ENCODE measurements at places on chromosomes 5 and 9. TPM values are rescaled to one million over a fixed set of nuclear protein-coding genes. Genes with fewer than 3 reads are reported as not detected.

DNA sequence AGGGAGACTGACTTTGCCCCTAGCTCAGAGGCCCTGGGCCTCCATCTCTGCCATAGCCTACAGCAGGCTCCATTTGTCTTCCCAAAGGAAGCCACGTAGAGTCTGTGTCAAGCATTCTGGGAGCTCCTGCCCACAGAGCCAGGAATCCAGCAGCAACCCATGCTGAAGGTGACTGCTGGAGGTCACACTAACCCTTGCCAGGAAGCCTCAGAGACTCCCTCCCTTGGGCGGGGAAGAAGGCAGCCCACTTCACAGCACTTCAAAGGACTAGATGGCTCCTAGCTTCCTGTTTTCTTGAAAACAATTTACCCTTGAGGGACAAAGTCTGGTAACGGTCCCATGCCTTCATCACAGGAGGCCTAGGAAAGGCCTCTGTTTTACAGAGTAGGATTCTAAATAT is 1.7 kb downstream of the CKMT2 start:
- H3K4me1 ChIP-seq = peaks cover 22% of the 10 kb centered on the region
- no peak overlapping the region for H3K27ac ChIP-seq
- no peaks in the 10 kb centered on the region for H3K27me3 ChIP-seq

DNA sequence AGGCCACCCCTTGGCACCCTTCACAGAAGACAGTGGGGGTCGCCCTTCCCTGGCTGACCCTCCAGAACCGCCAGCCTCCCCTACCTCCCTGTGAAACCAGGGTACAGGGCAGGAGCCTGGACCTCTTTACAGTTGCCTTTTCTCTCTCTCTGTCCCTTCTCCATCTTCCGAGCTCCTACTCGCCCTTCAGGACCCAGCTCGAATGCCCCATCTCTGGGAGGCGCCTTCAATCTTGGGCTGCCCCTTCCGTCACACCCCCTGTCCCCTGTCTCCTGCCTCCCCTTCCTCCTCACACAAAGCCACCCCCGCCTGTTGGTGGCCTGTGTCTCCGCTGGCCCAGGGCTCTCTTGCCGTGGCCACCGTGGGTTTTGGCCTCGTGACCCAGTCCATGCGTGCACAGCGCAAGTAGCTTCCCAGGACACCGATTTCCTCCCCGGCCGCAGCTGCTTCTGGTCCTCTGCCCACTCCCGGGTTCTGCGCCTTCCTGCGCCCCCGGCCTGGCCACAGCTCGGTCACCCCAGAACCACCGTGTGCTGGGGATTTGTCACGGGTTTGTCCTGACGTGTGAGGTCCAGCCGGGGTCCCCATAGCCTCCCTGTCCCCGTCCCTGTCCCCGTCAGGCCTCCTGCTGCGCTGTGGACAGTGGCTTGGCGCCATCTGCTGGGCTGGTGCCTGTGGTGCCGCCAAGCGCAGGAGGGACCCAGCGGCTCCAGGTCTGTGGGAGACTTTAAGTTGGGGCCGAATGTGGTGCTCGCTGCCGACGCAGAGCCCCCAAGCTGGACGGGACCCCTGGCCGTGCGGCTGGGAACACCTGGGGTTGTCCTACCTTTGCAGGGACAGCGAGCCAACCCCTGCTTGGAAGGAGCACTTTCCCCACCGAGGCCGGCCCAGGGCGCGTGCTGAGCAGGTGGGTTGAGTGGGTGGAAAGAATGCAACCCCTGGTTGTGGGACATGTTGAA is 4.0 kb upstream of the TMEM250 start:
- H3K4me1 ChIP-seq = peaks cover 26% of the 10 kb centered on the region
- no peaks in the 10 kb centered on the region for H3K36me3 ChIP-seq
- H3K4me3 ChIP-seq = peak overlapping the region; percentile 22
- DNase-seq = peak; percentile 94
- H3K27me3 ChIP-seq = no peaks in the 10 kb centered on the region
- no peak overlapping the region for H3K27ac ChIP-seq

DNA sequence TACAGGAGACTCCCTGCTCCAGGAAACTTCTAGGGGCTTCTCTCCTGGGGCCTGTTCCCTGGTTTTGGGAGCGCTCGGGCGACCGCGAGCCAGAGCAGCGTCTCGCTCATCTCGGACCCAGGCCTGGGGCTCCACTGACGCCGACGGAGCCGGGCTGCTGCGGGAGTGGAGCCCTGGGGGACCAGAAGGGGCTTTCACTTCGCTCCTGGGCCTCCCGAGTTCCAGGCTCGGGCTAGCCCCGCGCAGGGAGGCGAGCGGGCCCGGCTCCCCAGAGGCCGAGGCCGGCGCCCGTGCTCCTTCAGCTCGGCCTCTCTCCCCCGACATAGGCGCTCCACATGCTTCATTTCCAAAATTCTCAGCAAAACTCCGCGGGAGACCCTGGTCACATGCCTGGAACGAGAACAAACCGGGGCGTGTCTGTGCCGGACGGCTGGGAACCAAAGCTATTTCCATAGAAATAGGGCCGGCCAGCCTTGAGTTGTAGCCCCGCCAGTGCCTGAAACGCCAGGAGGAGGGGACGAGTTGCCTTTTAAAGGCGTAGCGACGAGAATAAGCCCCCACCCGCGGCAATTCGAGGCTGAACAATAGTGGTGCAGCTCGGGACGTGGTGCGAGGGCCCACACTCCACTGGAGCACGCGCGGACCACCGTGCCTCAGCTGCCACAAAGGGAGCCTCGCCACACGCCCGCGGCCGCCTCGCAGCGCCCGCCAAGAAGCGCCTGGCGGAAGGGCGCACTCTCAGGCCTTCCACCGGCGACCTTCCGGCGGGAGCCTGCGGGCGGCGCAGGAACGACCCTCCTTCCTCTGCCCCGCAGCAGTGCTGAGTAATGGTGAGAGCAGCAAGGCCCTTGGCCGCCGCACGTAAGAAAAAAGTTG is 1.1 kb upstream of the G3BP1 start:
- H3K4me3 ChIP-seq = peak overlapping the region; percentile 54
- H3K36me3 ChIP-seq = no peaks in the 10 kb centered on the region
- H3K27me3 ChIP-seq = no peaks in the 10 kb centered on the region
- DNase-seq = peak; percentile 94
- H3K27ac ChIP-seq = peak overlapping the region; percentile 96

DNA sequence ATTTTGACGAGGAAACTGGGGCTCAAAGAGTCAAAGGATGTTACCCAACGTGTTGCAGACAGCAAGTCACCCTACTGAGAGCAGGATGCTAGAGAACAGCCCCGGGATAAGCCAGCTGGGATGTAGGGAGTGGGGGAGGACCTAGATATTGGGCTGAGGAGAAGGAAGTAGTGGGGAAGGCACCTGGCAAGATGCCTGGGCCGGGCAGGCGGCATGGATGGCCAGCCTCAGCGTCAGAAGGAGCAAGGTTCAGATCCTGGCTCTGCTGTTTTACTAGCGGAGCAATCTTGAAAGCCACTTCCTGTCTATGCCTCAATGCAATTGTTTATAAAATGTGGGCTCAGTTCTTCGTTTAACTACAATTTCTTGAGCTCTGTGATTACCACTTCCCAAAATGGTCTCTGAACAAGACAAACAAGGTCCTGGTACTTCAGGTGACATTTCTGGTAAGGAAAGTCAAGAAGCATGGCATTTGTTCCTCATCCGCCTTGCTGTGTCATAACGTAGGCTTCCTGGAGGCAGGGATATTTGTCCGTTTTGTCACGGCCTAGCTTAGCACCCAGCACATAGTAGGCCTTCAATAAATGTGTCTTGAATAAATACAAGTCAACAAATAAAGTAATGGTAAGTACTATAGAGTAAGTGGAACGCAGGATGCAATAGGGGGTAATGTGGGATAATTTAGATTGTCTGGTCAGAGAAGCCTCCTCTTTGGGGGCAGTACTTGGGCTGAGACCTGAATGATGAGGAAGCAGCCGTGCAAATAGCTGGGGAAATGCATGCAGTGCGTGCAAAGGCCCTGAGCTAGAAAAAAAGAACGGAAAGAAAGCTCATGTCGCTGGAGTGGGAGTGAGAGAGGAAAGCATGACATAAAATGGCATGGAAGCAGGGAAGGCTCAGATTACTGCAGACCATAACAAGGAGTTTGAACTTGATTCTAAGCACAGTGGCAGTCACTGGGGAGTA is 70.5 kb downstream of the SMIM23 start:
- H3K36me3 ChIP-seq = no peaks in the 10 kb centered on the region
- H3K4me3 ChIP-seq = no peak overlapping the region
- H3K27ac ChIP-seq = no peak overlapping the region

- no peak overlapping the region for H3K27ac ChIP-seq
- peaks cover 12% of the 10 kb centered on the region for H3K36me3 ChIP-seq
- peaks cover 2% of the 10 kb centered on the region for H3K4me1 ChIP-seq
- no peaks in the 10 kb centered on the region for H3K27me3 ChIP-seq
- no peak for DNase-seq
- no peak overlapping the region for H3K4me3 ChIP-seq
These were observed 84.4 kb downstream of the TLE4 start for GRCh38 chr9:79656169-79656568.

F2RL2 gene
- not detected for total RNA-seq

ANXA2R gene
- 4.6 TPM for total RNA-seq

DNA sequence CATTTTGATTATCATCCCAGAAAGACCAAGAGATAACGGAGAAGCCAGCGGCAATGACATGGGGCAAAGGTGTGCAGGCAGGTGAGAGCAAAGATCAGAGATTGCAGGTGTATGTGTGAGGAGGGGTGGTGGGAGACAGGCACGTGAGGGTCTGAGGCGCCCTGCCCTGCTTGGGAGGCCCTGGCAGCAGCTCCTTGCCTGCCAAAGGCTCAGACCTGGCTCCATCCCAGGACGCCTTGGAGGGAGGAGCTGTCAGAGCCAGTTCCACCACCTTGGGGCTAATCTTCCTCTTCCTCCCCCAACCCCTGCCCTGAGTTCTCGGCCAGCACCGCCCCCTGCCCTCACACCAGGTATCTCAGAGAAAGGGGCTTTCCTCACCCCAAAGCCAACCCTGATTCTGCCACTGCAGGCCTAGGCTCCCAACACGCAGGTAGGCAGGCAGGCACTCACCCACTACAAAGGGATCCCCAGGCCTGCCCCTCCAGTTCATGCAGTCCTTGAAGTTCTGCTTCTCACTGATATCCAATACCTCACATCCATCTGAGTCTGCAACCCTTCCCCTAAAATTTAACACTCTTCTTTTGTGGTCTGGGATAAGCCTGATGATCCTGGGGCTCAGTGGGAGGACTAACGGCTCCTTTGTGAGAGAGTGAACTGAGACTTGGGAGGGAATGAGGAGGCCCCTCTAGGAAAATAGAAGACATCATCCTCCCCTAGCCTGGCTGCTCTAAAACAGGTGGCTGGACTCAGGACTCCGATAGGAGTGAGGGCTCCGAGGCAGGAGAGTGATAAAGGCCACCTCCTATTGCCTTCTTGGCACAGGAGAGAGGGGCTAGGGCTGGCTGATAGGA is 1.8 kb downstream of the AQP3 start:
- peaks cover 29% of the 10 kb centered on the region for H3K4me1 ChIP-seq
- peak overlapping the region; percentile 63 for H3K4me3 ChIP-seq
- DNase-seq = no peak
- peak overlapping the region; percentile 52 for H3K27ac ChIP-seq

GRCh38 chr9:124273427-124274160 is 15.8 kb downstream of the NEK6 start:
- peaks cover 49% of the 10 kb centered on the region for H3K4me1 ChIP-seq
- H3K4me3 ChIP-seq = no peak overlapping the region
- no peak overlapping the region for H3K27ac ChIP-seq
- no peaks in the 10 kb centered on the region for H3K36me3 ChIP-seq
- H3K27me3 ChIP-seq = no peaks in the 10 kb centered on the region

GRCh38 chr9:36470643-36471290 is 70.7 kb upstream of the RNF38 start:
- DNase-seq = peak; percentile 65
- H3K27me3 ChIP-seq = no peaks in the 10 kb centered on the region
- peak overlapping the region; percentile 80 for H3K27ac ChIP-seq
- H3K36me3 ChIP-seq = no peaks in the 10 kb centered on the region

PCDHGB6 gene
- 5.2 TPM for total RNA-seq

- no peak for DNase-seq
- no peaks in the 10 kb centered on the region for H3K4me1 ChIP-seq
- H3K27ac ChIP-seq = no peak overlapping the region
- H3K4me3 ChIP-seq = no peak overlapping the region
These were observed 8.3 kb downstream of the NDUFS6 start for GRCh38 chr5:1809416-1810035.

ERGIC1 gene
- 167 TPM for total RNA-seq

- peaks cover 7% of the 10 kb centered on the region for H3K4me1 ChIP-seq
- no peak overlapping the region for H3K4me3 ChIP-seq
- no peaks in the 10 kb centered on the region for H3K36me3 ChIP-seq
- no peak for DNase-seq
- H3K27me3 ChIP-seq = no peaks in the 10 kb centered on the region
These were observed 171.6 kb upstream of the RASEF start for GRCh38 chr9:83234541-83234940.

PHF24 gene
- total RNA-seq = 0.67 TPM

- no peak for DNase-seq
- no peak overlapping the region for H3K27ac ChIP-seq
- peaks cover 7% of the 10 kb centered on the region for H3K4me1 ChIP-seq
These were observed 71.2 kb upstream of the TBC1D2 start for GRCh38 chr9:98326459-98327248.
